Glomerular endothelial cell (primary cell): ENCODE measurements at places on chromosomes 6 and 20.

DNA sequence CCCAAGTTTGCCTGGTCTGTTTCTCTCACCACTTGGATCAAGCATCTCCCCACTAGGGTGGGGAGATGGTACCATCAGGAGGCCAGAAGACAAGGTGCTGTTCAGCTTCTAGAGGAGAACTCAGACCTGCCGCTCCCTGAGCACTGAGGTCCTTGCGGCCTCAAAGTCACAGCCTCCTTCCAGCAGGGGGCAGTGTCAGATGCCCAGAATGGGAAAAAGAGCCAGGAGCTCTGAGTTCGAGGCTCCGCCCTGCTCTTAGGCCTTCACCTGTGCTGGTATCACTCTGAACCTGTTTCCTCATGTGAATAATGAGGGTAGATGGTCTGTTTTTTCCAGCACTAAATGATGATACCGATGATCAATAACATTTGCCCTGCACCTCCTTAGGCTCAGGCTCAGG, 68.7 kb downstream of the TOX2 start:
- DNase-seq, result no peak

GRCh38 chr6:107653183-107653580, 163.3 kb downstream of the SOBP start:
- no peak for DNase-seq

GRCh38 chr20:9409352-9409751, 105.0 kb upstream of the LAMP5 start:
- no peak for DNase-seq

- DNase-seq, result no peak
Observed at GRCh38 chr6:119482850-119483285, 133.3 kb upstream of the MAN1A1 start.

DNA sequence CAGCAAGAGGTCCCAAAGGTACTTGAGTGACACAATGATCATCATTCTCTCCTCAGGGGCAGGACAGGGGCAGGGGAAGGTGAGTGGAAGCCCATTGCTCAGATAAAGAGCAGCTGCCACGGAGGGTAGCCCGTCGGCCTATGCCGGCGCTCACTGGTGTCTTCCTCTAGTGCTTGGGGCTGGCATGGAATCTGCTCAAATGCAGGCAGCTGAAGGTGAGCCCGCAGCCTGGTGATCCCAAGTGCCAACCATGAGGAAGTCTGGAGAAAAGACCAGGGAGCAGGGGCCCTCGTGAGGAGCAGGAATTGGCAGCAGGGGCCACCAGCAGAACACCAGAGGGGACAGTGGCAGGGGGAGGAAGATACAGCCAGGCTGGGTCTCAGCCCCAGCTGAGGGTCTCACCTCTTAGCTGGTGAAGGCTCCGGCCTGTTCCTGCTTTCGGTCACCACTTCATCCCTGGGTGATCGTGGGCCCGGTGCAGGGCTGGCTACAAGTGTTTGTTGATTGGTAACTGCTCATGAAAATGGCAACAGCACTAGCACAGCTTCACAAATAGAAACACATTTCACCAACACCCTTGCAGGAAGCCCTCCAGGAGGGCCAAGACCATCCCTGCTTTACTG, 24.7 kb downstream of the RBCK1 start:
- no peak for DNase-seq

DNA sequence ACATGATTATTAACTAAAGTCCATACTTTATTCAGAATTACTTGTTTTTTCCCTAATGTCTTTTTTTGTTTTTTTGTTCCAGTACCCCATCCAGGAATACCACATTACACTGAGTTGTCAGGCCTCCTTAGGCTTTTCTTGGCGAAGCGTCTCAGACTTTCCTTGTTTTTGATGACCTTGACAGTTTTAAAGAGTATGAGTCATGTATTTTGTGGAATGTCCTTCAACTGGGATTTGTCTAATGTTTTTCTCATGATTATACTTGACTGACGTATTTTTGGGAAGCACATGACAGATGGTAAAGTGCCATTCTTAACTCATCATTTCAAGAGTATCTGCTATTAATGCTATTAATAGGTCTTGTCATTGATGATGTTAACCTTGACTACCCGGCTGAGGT, 23.6 kb downstream of the ENPP1 start:
- no peak for DNase-seq

- no peak for DNase-seq
Observed at GRCh38 chr20:32449057-32449889, 91.1 kb downstream of the ASXL1 start.

- DNase-seq, result no peak
Observed at GRCh38 chr20:32114305-32114960, 4.9 kb downstream of the TM9SF4 start.

GRCh38 chr6:161057103-161058091, 65.8 kb downstream of the MAP3K4 start:
- no peak for DNase-seq

DNA sequence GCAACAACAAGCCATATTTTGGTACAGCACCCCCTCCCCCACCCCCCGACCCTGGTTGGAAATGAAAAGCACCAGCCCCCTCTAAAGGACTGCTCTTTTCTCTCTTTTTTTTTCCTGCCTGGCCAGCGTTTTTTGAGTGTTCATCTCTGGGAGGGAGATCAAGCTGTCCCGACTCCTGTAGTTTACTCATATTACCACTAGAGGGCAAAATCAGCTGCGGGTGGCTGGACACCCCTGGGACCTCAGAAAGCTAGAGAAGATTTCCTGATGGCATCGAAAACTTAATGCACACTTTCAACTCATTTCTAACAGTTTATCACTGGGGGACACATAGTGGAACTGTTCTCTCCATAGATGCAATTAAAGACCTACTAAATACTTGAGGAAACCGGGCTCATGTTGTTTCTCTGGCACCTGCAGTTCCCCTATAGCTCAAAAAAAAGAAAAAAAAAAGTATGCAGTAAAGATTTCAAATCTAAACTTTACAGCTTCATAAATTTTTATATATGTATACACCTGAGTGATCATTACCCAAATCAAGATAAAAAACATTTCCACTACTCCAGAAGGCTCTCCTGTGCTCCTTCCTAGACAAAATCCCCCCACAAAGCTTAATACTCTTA, 24.4 kb downstream of the CNBD2 start:
- no peak for DNase-seq

DNA sequence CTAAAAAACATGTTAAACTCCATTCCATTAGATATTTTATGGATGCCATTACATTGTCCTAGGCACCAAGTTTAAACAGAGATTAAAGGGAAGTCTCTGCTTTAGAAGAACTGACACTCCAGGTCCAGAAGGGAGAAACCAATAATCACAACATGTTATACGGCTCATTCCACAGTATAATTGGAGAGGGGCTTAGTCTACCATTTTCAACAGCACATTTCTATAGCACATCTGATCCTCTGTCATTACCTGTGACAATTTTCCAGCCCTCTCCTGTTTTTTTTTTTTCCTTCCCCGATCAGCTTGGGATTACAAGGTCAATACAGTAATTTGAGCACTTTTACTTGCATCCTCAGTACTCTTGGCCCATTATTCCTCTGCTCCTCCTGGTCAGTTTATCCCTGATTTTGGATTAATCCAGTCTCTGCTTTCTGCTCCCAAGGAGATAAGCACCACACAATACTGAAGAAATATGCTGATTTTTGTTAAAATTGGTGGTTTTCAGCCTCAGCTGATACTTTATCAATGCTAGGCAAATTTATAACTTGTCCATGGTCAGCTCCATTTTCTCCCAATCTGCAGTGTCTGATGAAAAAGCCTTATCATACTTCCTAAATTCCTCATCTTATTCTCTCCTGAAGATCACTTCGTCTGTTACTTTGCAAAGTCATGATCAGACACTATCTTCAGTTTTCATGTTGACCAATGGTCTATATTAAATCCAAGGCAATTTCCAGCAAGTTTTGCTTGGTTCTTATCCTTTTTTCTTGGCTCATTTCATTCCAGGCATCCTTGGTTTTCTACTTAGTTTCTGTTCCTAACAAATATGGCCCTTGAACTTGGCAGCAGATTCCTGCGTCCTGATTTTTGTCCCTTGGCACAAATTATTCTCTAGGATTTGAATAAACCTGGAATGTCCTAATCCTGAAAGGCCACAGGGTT, 30.8 kb upstream of the SYNCRIP start:
- no peak for DNase-seq

GRCh38 chr6:125094563-125094962, 59.0 kb upstream of the TPD52L1 start:
- no peak for DNase-seq

DNA sequence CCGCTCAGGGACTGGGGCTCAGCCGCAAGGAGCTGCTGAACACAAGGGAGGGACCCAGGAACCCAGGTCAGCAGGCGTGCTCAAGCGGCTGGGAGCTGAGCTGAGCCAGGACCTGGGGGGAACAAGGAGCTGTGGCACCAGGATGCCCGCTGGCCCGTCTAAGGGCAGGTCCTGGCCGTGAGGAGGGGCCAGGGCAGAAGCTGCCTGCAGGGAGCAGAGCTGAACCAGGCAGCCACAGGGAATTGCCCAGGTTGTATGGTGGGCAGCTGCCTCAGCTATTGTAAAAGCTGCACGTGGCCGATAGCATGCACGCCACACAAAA, 133.3 kb downstream of the AGPAT4 start:
- no peak for DNase-seq

GRCh38 chr6:144106206-144106605, 10.8 kb upstream of the SF3B5 start:
- DNase-seq, result no peak

- no peak for DNase-seq
Observed at GRCh38 chr6:102340311-102340710, 946.8 kb downstream of the GRIK2 start.

DNA sequence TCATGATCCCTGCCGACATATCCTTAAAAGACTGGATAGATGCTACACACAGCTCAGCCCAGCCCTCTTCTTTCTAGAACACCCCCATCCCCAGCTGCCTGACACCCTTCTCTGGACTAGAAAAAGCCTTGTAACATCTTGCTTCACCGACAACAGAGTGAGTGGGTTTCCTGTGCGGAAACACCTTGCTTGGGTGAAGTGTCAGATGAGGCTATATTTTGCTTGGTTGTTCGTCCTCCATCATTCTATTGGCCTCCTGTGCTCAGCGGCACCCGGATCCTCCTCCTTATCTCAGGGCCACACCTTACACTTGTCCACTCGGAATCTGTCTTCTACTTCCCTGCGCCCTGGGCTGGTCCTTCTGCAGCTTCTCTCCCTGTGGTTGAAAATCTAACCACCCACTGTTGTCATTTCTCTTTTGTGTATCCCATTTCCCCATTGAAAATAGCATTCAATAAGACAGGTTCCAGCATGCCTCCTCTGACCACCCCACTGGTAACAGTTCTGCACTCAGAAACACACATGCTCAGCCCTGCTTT, 101.3 kb upstream of the MLN start:
- no peak for DNase-seq

DNA sequence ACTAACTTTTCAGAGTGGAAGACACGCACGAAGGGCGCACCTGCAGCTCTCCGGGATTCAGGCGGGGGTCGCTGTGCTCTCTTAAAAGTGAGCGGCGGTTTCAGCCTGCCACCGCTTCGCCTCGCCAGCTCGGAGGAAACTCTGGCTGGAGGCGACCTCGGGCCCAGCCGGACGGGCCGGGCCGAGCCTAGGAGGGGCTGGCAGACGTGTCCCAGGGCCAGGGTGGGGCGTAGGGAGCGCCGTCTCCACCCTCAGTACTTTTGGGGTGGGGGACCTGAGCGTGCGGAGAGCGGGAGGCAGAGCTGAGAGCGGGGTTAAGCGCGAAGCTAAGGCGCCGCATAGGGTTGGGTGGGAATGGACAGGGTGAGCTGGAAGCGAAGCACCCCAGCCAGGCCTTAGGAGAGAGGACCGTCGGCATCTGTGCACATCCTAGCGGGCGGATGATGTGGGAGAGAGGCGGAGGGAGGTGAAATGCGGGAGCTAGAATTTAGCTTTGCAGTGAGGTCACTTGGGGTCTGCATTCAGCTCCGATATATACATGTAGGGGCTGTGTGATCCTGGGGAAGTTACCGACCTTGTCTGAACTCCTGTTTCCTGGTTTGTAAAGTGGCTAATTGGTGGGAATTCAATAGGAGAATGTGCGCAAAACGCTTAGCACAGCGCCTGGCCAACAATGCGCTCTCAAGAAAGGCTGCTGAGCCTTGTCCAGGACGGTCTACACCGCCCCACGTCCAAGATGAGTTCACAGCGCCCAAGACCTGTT, 6.5 kb upstream of the TFAP2A start:
- DNase-seq, result no peak

DNA sequence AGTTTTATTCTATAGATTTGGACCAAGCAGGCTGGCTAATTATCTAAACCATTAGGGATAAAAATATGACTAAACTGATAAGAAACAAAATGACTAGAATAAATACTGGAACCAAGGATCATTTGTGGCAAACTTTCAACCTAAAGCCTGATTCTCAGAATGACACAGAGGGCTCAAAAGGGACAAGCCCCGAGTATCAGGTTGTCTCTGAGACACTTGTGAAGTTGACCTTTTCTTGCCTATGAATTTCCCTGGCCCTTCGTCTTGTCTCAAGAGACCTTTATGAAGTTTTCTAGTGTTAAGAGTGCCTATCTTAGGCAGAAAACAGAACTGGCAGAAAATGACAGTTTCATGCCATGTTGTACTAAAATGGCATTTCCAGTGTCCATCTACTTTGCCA, 68.3 kb downstream of the IMPG1 start:
- DNase-seq, result no peak

GRCh38 chr20:55533632-55534031, 471.7 kb downstream of the CBLN4 start:
- no peak for DNase-seq

DNA sequence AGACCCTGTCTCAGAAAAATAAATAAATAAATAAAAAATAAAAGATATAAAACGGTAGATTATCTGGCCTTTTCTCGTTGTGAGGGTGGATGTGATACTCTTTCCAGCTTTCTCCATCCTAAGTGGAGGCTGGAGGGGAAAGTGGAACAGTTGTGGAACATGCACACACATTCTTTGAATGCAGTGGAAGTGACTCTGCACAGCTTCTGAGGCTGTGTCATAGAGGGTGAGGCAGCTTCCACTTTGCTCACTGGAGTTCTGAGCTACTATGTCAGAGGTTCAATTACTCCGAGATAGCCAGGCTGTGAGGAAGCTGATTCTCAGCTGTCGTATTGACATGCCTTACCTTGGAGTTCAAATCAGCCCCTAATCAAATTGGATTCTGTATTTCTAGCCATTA, 82.2 kb downstream of the CHMP4B start:
- DNase-seq, result no peak

GRCh38 chr20:18188434-18188833, 50.8 kb downstream of the KAT14 start:
- DNase-seq, result no peak

DNA sequence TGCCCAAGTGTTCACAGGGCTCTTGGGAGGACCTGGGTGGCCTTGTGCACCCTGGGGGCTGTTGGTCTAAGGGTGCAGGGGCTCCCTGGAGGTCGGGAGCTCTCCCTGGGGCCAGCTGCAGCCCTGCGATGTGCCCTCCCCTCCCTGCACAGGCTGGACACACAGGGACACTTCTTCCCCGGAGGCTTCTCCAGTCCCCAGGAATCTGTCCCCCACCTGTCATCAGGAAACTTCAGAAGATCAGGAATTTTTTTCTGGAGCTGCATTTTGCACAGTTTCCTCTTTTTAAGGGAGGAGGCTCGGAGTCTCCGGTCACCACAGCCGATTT, 66.9 kb upstream of the BHLHE23 start:
- DNase-seq, result no peak
